T1000 (cell line): ENCODE measurements at places on chromosomes 4 and X.

DNA sequence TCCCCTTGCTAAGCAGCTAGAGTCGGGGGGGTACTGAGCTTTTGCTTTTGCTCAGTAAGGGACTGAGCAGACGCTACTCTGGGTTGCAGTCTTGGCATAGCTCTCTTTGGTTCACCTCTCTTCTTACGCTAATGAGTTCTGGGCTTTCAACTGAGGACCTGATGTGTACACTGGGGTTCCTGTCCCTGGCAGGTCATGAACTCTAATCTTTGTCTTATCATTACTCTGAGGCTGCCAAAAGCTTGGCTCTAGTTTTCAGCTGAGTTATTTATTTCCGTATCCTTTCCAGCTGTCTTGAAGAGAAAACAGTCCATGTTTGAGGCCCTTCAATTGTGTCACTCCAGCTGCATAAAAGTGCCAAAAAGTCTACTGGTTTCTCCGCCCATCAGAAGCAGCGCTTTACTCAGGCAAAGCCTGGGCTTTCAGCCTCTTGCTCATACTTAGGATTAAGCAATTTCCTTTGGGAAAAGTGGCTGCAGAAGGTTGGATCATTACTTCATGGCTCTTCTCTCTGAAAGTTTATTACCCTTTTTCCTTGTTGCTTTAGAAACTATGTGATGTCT is 121.0 kb upstream of the STOX2 start:
- DNase-seq = no peak

GRCh38 chr4:14659286-14659685 is 343.0 kb upstream of the CPEB2 start:
- no peak for DNase-seq

GRCh38 chr4:60822986-60823385 is 377.1 kb upstream of the ADGRL3 start:
- no peak for DNase-seq

- DNase-seq = no peak
Measured at GRCh38 chrX:78687586-78687985, 28.5 kb upstream of the RTL3 start.

DNA sequence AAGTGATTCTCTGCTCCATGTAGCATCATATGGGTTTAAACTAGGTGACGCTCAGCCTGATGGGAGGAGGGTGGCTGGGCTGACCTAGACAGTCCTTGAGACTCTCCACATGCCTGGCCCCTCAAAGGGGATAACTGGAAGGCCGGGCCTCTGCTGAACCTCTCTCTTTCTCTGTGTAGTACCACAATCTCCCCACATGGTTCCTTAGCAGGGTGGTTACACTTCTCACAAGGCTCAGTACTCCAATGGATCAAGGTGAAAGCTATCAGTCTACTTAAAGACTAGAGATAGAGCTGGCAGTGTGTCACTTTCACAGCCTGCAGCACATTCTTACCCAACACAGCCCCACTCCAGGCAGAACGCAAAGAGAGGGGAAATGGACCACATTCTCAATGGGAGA is 80.4 kb downstream of the LDB2 start:
- no peak for DNase-seq

DNA sequence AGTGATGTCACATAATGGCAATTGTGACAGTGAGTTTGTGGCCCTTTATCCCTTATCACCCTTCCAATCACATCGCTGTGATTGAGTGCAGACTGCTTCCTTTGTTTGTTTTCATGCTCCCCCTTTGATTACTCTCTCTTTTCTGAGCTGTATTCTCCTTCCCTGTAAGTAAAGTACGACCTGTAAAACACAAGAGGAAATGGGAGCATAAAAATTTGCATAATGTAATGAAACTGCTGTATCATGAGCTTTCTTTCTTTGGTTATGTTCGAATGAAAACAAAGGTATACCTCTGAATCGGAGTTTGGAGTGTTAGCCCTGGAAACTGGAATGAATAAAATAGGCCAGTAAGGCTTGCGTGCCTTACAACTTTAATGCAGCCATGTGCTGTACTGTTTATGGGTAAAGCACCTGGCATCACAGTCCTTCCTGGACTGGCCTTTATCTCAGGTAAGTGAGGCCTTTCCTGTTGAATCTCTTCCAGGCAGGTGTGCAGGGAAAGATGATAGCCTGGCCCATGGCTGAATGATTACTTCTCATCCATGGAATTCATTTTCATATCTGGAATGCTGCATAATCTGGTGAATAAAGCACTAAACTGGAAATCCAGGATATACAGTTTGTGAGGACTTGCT is 26.6 kb upstream of the HS3ST1 start:
- DNase-seq = no peak

DNA sequence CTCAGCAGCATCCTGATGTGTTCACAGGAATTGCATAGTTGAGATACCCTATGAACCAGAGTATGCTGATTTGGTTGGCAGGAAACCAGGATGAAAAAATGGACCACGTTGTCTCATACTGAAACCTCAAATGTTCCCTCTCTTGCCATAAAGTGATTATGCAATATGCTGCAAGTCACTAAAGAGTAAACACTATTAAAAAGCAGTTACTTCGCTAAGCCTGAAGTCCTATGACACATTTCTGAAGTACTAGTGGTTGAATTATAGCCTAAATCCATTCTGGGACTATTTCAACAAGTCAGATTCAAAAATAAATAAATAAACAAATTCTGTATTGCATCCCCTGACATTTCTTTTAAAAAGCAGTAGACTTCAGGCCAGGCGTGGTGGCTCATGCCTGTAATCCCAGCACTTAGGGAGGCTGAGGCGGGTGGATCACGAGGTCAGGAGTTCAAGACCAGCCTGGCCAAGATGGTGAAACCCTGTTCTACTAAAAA is 106.0 kb upstream of the NAP1L5 start:
- DNase-seq = peak; percentile 38

DNA sequence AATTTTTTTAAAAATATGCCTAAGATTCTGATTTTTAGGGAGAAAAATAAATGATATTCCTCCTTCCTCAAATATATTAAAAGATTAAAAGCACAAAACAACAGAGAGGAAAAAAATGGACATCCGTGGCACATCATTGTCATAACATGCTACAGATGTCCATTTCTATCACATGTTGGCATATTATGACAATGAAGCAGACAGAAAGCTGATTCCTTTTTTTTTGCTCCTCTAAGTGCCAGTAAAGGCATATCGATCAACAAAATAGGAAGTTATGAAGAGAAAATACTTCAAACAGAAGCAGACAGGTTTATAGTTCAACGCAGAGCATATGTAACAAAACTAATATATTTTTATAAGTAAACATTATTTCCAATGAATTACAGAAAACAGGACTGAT is 11.2 kb downstream of the KLHL8 start:
- DNase-seq = no peak
